ENCODE measurements at places on chromosomes 5 and 9.

GRCh38 chr5:144464306-144464705 is 293.6 kb downstream of the KCTD16 start:
- no peak for DNase-seq

DNA sequence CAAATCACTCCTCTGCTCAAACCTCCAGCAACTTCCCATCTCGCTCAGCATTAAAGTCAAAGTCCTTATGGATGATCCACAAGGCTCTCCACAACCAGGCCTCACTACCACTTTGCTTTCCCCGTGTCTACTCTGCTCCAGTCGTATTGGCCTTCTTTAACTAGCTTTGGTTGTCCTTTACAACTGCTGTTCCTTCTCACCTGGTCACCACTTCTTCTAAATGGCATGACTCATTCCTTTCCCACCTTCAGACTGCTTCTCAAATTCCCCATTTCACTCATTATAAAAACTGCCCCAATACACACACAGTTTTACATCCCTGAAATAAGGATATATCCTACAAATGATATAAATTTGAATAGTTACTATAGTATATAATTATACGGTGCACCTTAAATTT is 30.4 kb downstream of the CERT1 start:
- DNase-seq, result no peak

DNA sequence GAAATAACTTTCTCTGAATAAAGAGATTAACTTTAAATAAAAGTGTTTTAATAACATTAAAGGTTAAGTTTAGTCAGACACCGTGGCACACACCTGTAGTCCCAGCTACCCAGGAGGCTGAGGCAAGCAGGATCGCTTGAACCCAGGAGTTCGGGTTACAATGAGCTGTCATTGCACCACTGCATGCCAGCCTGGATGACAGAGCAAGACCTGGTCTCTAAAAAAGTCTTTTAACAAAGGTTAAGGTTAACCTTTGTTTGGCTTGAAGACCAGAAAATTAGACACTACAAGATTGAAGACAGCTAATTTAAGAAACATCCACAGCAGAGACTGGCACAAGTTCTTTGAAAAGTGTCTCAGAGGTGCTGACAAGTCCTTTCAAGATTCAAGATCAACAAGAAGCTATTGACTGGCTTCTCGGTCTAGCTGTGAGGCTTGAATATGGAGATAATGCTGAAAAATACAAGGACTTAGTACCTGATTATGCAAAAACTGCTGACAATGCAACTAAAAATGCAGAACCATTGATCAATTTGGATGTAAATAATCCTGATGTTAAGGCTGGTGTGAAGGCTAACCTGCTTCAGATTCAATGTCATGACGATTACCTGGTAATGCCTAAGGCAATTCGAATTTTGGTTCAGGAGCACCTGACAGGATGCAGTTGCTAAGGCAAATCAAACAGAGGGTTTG is 48.8 kb downstream of the FAM81B start:
- no peak for DNase-seq

DNA sequence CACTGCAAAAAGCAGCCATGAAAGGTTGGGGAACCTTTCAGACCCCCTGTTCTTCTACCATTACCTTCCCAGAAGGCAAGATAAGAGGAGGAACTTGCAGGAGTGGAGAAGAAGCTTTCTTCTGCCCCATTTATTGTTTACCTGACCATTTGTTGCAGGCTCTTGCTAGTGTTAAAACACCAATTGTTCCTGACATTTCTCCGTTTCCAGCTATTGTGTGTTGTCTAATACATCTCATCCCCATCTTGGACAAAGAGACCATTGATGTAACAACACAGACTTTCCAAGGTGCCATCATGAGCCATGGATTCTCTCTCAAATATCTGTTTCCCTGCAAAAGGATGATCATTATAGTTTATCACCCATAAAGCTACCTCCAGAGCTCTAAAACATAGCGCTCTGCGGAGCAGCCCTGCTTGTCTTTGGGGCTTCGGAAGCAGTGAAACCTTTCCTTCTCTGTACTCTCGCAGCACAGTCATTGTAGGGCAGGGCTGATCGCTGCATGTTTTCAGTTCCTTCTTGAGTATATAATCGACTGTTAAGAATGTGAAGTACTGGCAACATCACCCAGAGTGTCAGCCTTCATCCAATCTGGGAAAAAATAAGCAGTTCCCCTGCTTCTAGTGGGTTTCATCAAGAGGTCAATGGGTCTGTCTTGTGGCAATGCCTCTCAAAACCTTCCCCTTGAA is 680.0 kb downstream of the SEMA5A start:
- DNase-seq, result no peak

GRCh38 chr9:15400281-15400941 is 22.3 kb upstream of the SNAPC3 start:
- no peak for DNase-seq

DNA sequence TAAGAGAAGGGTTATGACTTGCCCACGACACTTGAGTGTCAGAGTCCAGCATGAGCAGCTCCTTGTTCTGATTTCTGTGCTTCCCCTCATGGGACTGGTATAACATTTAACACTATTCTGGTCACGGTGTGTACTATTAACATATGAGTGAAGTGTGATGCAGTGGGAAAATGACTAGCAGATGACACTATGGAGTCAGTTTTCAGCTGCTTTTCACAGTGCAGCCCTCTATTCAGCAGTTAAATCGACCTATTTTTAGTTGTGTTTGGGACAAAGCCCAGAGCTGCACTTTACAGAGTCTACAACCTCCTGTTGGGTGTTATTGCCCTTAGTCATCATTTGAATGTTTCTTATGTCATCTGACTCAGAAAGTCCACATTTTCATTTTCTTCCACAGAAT is 59.1 kb downstream of the CHSY3 start:
- no peak for DNase-seq

DNA sequence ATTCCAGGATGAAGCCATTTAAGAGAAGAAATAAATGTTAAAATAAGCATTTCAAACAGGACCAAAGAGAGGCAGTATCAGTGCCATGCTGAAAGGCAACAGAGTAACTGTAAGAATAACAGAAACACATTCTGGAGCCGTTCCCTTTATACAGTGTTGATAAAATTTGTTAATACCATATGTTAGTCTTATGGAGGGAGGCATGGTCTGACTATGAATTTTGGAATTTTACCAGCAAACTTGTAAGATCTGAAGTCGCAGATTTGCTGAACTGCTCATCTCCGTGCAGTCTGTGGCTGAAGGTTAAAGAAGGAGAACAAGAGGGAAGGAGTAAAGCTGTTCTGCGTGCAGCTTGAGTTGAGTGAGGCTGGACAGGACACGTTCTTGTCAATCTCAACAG is 508.4 kb downstream of the NFIB start:
- DNase-seq, result no peak
